ENCODE measurements at places on chromosomes 3 and 15.

DNA sequence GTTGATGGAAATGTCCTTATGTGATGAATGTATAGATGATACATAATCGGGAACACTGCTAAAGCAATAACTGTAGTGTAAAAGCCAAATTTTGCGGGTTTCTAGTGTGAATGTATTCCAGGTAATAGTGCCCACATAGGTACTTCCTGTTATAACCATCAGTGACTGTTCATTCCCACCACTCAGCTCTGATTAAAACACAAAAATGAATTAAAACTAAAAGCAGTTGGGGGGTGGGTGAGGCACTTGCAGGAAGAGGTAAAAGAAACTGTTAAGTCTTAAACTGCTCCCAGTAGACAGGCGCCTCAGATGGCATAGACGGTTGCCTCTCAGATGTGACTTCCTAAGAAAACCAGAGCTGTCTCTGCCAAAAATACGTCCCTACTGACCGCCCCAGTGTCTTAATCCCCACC is 893 bp upstream of the MTHFS start:
- no peak for DNase-seq

- no peak for DNase-seq
Observed at GRCh38 chr15:101481917-101482525, 7.5 kb downstream of the PCSK6 start.

DNA sequence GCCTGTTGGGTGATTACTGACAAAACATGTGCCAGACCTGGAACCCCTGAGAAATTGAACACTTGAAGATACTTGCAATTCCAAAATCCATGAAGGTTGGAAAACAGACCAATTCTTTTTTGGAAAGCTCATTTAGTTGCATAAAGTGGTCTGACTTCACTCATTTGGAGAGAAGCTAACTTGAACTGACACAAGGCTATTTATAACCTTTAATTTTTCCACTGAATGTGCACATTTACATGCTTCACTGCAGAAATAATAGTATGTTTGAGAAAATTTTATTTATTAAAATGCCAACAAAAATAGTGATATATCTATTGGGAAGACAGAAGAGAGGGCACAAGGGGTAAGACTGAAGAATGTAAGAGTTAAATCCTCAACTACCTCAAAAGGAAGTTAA is 92.1 kb downstream of the MOBP start:
- DNase-seq, result no peak

DNA sequence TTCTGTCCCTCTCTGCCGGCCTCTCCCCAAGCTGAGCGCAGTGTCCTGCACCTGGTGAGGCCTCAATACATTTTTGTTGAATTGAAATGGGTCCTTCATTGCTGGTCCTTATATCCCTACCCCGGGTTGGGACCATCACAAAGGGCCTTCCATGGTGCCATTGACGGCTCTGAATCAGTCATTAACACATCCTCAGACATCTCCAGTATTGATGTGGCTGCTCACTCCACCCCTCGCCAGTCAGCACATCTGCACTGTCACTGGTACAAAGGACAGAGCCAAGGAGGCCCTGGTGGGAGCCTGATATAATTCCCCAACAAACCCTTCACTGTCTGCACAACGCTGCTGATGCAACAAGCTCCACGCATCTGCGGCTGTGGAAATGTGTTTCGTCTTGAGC is 191.6 kb upstream of the TOPAZ1 start:
- DNase-seq, result no peak

Measured in mucosa of gallbladder (tissue), 1 donor.